Cortex of kidney (tissue), 1 donor: ENCODE measurements at places on chromosomes 12 and 14.

- DNase-seq, result no peak
Observed at GRCh38 chr12:106048676-106049075, 90.1 kb downstream of the NUAK1 start.

- no peak for DNase-seq
Observed at GRCh38 chr12:109730306-109731145, 16.9 kb downstream of the FAM222A start.

- DNase-seq, result no peak
Observed at GRCh38 chr12:8991371-8992345, 2.3 kb downstream of the KLRG1 start.

DNA sequence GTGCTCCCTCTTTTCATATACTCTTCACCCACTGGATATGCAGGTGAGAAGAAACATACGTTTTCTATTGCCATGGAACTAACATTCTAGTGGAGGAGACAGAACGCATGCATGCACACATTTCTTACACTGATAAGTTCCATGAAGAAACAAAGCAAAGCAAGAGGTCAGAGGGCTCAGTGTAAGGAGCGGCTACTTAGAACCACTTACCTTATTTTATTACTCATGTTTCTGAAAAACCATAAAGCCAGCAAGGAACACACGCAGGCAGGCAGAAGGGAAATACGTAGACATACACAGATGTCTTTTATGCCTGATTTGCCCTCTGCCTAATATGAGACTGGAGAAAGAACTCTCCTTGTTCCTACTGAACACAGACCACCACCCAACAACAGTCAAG is 362.9 kb downstream of the TMEM132D start:
- no peak for DNase-seq

DNA sequence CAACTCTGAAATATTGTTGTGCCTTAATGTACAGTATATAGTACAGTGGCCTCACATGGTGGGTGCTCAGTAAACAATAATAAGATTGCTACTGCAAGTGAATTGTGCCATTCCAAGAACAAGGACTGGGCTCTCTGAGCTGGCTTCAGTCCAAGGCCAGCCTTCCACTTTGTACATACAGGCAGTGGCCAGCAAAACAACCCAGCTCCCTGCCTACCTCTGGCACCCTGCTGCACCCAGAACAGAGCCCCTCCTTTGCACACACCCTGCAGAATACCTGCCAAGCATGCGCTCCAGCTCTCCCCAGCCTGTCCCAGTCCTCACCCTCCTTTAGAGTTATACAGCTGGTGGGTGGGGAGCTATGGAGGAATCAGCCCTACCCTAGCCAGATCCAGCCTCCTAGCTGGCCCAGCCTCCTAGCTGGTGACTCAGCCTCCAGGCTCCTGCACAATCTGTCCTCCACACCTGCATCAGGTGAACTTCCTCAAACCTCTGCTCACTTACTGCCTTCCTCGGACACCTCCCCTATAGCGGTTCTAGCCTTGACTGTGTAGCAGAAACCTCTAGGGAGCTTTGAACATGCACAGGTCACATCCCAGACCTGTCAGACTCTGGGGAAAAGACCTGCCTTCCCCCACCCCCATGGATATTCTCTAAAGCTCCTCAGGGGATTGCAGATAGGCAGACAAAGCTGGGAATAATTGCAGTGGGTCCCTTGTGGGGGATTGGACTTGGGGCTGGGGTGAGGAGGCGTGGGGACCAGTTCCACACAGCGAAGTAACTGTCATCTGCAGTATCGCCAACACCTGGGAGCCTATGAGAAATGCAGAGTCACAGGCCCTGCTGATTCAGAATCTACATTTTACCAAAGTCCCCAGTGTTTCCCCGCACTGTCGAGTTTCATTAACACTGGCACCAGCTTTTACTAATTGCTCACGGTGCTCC is 17.9 kb downstream of the ZDHHC22 start:
- DNase-seq, result no peak

DNA sequence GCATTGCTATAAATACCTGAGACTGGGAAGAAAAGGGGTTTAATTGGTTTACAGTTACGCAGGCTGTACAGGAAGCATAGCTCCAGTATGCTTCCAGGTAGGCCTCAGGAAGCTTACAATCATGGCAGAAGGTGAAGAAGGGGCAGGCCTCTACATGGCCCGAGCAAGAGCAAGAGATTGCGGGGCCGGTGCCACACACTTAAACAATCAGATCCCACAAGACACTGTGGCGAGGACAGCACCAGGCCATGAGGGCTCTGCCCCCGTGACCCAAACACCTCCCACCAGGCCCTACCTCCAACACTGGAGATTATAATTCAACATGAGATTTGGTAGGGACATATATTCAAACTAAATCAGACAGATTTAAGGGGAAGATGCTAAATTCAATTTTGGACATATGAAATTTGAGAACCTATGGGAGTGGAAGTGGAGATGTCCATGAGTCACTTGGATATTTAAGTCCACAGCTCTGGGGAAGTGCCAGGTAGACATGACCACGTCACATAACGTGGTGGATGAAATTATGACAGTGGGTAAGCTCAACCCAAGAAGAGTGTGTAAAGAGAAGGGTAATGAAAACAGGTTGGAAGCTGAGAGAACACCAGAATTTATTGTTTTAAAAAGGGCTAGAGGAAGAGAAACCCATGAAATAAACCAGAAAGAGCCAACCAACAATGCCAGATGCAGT is 1.5 kb upstream of the LTA4H start:
- no peak for DNase-seq
